RWPE2 (cell line): ENCODE measurements at places on chromosomes 16 and 17.

GRCh38 chr17:39246274-39246673, 20.5 kb upstream of the STAC2 start:
- no peak for DNase-seq

DNA sequence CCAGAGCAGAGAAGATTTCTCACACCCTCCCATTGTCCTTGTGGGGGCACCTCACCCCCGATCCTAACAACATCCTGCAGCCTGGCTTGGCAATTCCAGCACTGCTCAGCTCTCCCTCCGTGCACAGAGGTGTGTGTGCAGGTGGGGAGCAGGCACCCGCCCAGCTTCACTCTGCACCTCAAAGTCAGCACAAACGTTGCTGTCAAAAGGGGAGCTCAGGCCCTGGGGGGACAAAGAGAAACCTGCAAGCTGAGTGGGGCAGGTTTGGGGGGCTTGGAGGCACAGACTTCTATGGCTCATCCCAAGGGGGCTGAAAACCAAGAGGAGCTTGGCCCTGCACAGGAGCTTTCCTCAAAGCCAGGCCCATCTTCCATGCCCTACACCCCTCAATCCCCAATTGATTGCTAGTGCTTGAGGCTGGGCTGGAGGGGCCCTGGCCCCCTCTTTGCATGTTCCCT, 231.9 kb upstream of the TNRC6C start:
- no peak for DNase-seq

- peak; percentile 80 for DNase-seq
Measured at GRCh38 chr16:81076566-81077075, 417 bp downstream of the C16orf46 start.

GRCh38 chr17:27245230-27245696, 48.7 kb upstream of the WSB1 start:
- DNase-seq = peak; percentile 86

DNA sequence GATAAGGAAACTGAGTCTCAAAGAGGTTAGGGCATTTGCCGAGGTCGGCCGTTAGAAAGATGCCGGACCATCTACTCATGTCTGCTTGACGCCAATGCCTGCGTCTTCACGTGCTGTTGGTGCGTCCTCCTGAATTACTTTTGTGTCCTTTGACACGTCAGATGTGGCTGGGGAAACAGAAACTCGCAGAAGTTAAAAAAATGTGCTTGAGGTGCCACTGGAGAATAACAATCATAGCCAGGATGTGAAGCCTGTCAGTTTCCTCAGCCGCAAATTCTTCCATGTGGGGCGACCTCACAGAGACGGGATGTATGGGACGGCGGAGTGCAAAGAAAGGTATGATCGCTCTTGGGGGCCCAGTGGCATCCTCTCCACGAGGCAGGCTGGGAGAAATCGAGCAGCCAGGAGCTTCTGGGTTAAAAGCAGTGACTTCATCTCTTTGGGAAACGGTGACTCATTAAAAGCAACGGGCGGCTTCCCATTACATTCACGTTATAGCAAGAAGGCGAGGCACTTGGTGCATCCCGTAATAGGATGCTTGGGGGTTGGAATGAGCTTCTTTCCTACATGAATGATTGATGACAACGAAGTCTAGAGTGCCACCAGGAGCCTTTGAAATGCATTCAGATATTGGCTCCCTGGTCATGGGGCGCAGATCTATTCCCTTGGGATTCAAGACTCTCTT, 67.8 kb downstream of the BMERB1 start:
- no peak for DNase-seq

DNA sequence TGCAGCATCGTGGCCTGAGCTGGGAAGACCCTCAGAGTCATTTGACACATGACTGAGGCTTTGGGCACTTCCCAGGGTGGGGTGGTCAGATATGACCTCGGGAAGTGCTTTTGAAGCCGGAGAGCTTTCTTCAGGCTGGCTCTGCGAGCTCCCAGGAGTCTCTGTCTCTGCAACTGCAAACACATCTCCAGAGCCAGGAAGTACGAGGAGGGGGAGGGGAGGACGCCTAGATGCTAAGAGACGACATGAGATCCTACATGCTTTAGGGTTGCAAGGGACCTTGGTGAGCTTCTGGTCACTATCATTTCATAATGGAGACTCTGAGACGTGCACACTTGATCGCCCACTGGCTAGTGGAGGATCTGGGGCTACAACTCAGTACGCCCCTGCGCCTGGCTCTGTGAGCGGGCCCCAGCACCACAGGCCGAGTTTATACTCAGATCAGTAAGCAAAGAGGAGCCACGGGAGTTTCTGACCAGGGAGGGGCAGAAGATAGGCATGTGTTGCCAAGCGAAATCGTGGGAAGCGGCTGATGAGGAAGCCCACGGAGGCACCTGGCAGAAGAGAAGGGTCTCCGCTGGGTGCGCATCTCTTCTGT, 527 bp upstream of the MGAT5B start:
- no peak for DNase-seq

GRCh38 chr17:75784473-75785015, at the start of gene UNK:
UNK (plus strand) TSS chr17:75784806; CDS start chr17:75784881, 75 bp downstream.
- peak; percentile 99 for DNase-seq

- DNase-seq = no peak
Measured at GRCh38 chr17:65656390-65657250, 95.2 kb upstream of the AXIN2 start.

GRCh38 chr17:42784811-42785592, 4.6 kb downstream of the WNK4 start:
- no peak for DNase-seq

DNA sequence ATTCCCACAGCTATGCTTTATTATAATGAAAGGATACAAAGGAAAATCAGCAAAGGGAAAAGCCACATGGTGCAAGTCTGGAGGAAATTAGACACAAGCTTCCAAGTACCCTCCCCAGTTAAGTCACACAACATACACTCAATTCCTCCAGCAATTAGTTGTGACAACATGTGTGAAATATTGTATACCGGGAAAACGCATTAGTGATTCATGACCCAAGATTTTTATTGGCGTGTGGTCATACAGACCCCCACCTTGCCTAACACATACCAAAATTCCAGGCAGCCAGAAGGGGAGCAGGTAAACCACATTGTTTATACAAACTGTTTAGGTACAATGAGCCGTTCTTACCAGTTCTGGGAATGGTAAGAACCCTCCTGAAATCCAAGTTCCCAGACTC, 160.6 kb downstream of the CYB561 start:
- DNase-seq = no peak

GRCh38 chr17:36671144-36671543, 69.8 kb downstream of the MRM1 start:
- no peak for DNase-seq
